Choroid plexus epithelial cell (primary cell): ENCODE measurements at places on chromosomes 16 and 17.

DNA sequence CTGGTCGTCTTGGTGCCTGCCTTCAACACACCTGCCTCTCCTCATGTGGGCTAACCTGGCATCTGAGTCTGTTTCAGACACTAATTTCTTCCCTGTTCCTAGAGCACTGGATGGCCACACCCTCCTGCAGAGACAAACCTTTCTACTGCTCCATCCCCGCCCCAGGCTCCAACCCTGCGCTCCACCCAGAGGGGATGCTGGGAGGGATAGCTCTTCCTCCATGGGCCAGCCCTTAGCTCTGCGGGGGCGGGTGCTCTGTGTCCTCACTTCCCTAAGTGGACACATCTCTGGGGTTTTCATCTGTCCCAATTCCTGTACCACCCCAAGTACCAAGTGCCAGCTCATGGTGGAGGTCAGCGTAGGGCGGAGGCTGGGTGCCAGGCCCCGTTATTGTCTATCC, 11.0 kb upstream of the CRISPLD2 start:
- no peak for DNase-seq

GRCh38 chr17:81865733-81866439, 5.3 kb downstream of the ARHGDIA start:
- peak; percentile 34 for DNase-seq

- DNase-seq, result no peak
Observed at GRCh38 chr17:42543190-42544079, 7.4 kb downstream of the NAGLU start.

DNA sequence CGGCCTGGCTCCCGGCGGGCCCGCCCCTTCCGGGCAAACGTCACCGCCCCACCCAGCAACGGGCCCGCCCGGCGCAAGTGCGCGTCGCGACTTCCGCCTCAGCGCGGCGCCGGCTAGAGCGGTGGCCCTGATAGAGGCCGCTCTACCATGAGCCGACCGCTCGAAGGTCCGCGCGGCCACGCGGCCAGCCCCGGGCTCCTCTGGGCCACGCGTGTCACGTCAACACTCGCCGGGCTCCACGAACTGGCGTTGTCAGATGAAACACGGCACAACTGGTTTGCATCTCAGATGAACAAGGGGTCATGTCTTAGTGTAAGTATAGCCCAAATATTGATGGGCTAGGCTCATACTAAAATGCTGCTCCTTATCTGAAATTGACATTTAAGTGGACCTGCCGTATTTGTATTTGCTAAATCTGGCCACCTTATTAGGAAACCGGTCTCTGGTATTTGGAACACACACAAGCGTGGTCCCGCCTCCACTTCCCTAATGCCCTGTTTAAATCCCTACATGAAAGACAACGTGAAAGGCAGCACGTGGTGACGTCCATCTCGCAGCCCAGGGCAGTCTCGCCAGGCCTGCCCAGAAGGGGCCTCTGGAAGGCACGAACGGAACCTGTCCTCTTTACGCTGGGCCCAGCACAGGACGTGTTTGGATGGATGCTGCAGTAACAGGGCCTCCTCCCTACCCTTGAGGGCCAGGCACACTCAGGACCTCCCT, at the start of gene ZNF598:
ZNF598 (minus strand) TSS at position 31 of the 720 bp plus-strand sequence.
- DNase-seq, result peak; percentile 85

- peak; percentile 32 for DNase-seq
Observed at GRCh38 chr16:65548470-65548869, 426.6 kb upstream of the CDH11 start.

DNA sequence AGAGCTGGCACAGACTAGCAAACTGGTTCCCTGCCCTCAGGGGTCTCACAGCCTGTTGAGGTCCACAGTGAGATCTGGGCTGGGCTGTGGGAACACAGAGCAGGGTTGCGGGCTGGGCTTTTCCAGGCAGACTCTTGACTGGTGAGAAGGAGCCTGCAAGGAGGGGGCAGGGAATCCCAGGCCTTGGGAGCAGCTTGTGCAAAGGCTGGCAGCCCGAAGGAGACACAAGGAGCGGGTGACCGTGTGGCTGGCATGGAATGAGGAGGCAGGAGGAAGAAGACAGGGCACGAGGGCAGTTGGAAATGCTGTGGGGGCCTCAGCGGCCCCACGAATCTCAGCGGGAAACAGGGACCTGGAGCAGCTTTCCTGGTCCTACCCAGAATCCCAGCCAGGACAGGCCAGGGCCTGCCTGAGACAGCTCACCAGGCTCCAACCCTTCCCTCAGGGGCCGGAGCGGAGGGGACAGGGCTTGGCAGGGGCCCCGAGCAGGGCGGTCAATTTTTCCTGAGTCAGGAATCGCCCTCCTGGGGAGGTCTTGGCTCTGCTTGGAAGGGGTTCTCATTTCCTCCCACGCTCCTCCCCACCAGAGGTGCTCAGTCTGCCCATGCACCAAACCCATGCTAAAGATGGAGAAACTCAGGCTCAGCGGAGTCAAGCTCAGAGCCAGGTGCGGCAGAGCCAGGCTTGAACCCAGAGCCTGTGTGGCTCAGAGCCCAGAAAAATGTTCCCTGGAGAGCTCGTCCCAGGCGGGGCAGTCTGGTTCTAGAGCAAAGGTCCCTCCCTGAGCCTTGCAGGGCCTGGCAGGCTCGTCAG, 9.2 kb upstream of the SNN start:
- peak; percentile 60 for DNase-seq

GRCh38 chr16:66925322-66925840, at the start of gene RRAD:
Gene RRAD, minus strand, starts transcription at chr16:66925535. Its CDS starts 356 bp downstream, at chr16:66925179.
- DNase-seq, result peak; percentile 46

DNA sequence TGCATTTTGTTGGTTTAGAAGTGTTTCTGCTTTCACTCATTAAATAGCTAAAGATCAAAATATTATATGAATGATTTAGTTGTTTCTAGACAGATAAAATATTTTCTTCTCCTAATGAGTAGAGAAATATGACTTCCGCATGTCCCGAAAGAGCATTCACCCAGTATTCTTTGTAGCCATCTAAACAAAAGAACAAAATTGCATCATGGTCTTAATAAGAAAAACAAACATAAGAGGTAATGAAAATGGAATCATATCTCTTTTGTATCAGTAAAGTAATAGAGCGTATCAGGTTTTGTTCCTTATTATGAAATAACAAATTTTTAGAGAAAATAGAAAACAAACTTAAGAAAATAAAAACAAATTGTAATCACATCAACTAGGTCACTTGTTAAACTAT, 16.1 kb upstream of the KCNJ2 start:
- DNase-seq, result no peak

GRCh38 chr16:8849411-8850011, 19.3 kb downstream of the CARHSP1 start:
- DNase-seq, result peak; percentile 96

DNA sequence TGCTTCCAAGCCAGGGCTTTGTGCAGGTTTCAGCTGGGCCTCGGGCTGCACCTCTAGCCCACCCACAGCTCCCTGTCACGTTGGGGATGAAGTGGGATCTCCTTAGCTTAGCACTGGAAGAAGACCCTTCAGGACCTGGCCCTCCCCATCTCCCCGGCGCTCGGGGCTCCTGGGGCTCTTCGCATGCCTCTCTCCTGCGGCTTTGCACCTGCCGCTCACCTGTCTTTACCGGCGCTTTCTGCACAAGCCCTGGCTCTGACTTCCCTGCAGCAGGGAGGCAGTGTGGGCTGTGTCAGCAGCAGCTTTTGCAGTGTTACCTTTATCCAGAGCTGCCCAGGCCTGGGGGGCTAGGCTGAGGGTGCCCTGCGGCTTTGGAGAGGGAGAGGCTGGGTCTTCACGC, 52.3 kb downstream of the NT5M start:
- DNase-seq, result no peak

DNA sequence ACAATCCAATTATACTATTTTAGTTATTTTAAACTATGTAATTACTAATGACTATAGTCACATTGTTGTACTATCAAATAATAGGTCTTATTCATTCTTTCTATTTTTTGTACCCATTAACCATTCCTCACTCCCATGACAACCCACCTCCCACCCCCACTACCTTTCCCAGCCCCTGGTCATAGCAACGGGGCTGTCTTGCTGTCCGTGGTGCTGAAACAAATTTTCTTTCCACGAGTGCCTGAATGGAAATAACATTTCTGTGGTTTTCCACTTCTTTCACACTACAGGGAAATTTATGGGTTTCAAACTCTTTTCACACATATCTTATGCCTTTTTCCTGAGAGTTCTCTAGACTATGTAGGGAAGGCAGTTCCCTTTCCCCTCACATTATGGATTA, 326.6 kb downstream of the PHKB start:
- peak; percentile 42 for DNase-seq

DNA sequence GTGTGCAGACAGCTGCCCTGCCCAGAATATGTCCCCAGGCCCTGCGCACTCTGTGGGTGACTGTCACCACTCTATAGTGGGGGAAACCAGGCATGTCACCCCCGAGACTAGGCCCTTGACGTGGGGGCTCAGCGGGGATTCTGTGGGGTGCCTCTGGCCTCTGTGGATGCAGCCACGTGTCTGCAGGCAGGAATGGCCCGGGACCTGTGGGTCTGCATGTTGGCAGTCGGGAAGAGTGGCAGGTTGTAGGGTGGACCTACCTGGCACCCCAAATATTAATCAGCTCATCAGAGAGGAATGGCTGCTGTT, 954 bp downstream of the IL32 start:
- DNase-seq, result no peak

GRCh38 chr17:43363181-43363925, 35.4 kb upstream of the ARL4D start:
- DNase-seq, result no peak

DNA sequence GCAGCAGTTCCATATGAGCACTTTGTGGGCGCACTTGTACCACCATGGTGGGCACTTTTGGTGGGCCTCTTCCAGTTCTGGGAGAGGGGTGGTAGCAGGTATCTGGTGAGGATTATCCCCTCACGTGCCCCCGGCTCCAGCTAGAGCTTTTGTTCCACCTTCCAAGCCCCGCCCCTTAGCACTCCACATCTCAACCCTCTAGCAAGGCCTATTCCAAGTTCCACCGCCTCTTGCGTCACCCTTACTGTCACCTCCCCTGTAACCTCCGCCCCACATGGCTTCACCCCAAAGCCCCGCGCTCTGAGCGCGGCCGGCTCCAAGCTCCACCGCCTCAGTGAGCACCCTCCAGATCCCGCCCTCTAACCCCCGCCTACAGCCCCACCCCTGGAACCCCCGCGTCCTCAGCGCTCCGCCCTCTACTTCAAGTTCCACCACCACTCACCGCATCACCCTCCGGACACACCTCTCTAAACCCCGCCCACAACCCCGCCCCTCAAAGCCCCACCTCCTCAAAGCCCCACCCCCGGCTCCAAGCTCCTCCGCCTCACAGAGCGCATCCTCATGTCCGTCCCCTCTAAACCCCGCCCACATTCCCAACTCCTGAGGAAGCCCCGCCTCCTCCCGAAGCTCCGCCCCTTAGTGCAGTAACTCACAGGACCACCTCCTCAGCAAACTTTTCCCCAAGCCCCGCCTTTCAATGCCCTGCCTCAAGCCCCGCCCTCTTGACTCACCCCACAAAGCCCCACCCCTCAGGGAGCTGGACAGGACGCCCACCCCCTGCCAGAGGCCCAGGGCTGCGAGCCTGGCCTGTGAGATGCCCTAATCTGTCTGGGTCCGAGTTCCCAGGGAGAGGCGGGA, 11.1 kb downstream of the SCN4A start:
- peak; percentile 76 for DNase-seq

DNA sequence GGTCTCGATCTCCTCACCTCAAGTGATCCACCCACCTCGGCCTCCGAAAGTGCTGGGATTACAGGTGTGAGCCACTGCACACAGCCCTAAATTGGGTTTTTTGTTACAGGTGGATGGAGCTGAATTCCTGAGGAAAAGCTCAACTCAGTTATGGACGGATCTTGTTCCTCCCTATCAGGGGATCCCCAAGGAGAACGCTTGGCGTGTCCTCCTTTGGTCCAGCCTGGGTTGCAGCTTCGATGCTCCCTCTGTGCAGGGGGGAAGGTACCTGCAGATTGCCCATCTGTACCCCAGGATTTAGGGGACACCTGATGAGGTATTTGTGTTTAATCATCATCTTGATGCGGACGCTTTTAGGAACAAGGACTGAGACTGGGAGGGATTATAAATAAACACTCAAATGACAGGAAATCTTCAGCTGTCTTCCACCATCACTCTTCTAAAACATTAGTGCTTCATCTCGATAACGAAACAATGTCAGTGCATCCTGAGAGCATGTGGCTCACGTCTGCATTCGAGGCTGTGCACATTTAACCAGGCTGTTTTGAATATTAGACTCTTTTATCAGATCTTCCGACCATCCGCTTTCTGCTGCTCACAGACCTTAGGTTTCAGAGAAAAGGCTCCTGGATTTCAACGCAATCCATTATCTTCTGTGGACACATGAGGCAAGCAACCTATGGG, 18.2 kb upstream of the MEIOB start:
- DNase-seq, result no peak

DNA sequence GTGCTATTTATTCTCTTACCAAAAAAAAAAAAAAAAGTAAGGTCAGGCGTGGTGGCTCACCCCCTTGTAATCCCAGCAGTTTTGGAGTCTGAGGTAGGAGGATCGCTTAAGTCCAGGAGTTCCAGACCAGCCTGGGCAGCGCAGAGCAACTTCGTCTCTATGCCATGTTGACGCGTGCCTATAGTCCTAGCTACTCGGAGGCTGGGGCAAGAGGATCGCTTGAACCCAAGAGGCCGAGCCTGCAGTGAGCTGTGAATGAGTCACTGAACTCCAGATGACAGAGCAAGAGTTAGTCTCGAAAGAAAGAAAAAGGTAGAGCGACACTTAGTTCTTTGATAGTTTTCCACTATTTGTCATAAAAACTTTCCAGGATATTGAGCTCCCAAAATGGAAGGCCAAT, 1.4 kb upstream of the TENT4B start:
- DNase-seq, result no peak

GRCh38 chr16:3938843-3939624, 58.5 kb upstream of the CREBBP start:
- DNase-seq, result peak; percentile 94

GRCh38 chr16:85566561-85567100, 46.5 kb upstream of the GSE1 start:
- DNase-seq, result no peak

- DNase-seq, result no peak
Observed at GRCh38 chr17:5986644-5987043, 83.5 kb upstream of the WSCD1 start.

DNA sequence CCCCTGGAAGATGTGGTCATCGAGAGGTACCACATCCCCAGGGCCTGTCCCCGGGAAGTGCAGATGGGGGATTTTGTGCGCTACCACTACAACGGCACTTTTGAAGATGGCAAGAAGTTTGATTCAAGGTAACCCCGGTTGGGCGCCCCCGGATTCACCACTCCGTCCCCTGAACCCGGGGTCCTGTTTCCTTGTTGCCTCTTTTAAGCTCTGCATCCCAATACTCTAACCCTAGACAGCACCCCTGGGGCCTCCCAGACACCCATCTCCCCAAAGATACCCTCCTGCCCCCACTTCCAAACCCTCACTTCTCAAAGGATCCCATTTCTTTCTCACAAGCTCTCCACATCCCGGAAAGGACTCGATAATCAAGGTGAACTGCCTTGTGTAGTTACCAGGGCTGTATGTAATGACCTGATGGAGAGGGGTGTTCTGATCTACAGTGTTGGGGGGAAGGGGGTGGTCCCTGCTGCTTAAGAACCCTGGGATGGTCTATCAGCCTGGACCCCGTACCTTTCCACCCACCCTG, 412 bp downstream of the FKBP10 start:
- DNase-seq, result no peak
